Mesenchymal stem cell (in vitro differentiated cells and primary cell): ENCODE measurements at places on chromosomes 6 and 20.

- DNase-seq = no peak
Observed at GRCh38 chr6:99254616-99255550, 94.6 kb downstream of the FAXC start.

GRCh38 chr6:151850479-151851003 is 43.1 kb downstream of the ESR1 start:
- DNase-seq = no peak

GRCh38 chr6:53358440-53359094 is 9.8 kb upstream of the ELOVL5 start:
- DNase-seq = no peak

DNA sequence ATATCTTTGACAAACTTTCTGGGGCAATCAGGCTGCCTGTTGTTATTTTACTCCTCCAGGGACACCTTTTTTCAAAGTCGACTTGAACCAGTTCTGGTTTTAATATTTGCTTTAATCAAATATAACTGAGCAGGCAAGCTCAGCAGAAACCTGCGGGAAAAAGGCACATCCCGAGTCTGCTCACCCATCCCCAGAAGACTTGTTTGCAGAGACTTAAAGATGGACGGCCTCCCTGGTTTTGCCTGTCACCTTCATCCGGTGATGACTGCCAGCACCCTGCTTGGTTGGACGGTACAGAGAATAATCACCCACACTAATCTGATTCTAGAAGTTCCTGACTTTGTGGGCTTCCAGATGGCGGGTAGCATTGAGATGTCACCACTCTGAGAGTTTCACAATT is 36.8 kb downstream of the PPP1R3G start:
- DNase-seq = no peak

DNA sequence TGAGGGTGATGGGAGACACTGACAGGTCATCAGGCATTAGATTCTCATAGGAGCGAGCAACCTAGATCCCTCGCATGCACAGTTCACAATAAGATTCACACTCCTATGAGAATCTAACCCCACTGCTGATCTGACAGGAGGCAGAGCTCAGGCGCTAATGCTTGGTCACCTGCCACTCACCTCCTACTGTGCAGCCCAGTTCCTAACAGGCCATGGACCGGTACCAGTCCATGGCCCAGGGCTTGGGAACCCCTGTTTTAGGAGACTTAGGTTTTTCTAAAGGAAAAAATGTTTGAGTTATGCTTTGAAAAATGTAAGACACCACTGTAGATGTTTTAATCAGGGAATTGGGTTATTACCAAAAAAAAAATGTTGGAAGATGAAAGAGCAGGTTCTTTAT is 6.7 kb downstream of the HLA-E start:
- DNase-seq = no peak

DNA sequence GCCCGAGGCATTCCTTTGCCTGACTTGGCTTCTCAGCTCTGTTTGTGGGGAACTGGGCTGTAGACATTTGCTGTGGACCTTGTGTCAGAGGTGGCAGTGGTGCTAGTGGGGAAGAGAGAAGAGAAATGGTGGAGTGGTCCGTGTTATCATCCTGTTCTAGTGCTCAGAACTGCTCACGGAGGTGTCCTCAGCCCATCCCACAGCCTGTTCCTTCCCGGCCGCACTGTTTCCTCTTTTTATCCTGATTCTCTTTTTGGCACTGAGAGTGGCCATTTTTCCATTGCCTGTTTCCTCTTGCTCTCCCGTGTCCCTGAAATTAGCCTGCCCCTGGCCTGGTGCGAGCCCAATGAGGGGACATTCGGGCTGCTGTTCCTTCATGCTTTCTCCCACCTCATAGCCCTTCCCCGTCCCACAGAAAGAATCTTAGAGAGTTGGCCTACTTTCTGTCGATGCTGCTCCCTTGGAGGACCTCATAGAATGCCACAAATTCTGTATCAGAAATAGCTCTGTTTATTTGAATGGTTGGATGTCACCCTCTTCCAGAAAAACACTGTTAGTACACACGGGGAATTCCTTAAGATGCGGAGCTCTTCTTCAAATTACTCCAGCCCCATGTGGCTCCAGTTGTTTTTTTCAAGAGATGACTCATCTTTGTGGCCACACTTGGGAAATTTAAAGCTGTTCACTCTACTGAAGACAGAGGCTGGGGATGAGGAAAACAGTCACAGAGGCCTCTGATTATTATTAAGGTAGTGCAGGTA is 26.1 kb downstream of the FARS2 start:
- peak; percentile 91 for DNase-seq

DNA sequence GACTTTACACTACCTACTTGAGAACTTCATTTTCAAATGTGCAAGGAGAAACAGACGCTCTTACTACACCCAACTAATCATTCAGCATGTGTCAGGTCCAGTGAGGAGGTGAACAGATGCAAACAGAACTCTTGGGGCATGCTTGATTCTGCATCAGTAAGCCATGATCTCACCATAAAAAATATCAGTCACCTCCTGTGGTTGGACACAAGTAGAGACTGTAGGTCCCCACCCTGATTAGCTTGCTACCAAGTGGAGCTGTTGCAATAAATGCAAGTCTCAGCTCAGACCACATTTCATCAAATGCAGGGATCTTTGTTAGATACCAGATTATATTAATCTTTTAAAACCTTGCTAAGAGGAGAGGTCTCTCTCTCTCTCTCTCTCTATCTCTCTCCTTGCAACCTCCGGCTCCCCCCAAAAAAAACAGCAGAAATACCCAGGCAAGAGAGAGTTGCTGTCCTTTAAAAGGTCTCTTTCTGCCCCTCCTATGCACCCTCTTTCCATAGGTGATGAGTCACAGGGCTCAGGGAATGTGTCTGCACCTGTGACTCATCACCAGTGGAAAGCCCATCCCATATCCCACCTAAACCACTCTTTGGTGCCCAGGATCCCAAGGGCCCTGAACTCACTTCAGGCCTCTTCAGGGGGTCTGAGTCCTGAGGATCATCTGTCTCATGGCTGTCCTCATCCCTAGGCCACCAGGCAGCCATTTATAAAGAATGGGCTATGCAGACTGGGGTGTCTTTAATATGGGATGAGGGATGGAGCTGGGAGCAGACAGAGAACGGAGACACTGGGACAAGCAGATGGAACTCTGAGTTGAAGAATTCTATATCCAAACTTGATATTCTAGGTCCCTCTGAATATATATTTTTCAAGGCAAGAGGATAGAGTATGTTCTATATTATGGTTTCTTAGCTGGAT is 154.5 kb downstream of the QRSL1 start:
- peak; percentile 24 for DNase-seq

- peak; percentile 36 for DNase-seq
Observed at GRCh38 chr6:66662196-66662595, 955.2 kb upstream of the EYS start.

DNA sequence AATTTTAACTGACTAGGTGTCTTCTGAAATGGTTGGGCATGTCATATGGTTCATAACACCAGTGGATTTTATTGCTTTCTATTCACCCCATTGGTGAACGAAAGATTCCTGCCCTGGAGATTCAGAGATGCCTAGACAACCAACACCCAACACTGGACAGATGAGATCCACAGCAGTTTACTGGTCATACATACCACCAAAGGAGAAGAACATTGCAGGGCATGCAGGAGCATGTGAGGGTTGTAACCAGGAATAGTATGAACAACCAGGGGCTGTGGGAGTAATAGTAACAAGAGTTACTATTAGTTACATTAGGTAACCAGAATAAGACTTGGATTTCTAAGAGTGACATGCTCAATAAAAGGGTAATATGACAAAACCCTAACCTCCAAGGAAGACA is 77.8 kb upstream of the FABP7 start:
- DNase-seq = no peak

DNA sequence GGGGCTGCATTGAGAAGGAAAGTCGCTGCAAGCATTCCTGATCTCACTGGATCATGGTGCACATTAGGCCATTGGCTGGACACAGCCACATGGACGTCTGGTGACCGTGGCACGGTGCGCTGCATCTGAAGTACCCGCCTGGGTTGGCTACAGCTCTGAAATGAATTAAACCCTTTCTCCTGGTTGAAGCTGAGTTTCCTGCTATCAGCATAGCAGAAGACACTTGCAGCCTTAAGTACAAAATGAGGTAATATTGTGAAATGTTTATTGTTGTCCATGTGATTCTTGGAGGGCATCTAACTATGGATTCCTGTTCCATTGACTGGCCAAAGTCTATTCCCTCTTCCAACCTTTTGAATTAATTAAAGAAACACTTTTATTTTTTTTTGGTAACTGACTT is 89.8 kb upstream of the ADTRP start:
- DNase-seq = no peak

DNA sequence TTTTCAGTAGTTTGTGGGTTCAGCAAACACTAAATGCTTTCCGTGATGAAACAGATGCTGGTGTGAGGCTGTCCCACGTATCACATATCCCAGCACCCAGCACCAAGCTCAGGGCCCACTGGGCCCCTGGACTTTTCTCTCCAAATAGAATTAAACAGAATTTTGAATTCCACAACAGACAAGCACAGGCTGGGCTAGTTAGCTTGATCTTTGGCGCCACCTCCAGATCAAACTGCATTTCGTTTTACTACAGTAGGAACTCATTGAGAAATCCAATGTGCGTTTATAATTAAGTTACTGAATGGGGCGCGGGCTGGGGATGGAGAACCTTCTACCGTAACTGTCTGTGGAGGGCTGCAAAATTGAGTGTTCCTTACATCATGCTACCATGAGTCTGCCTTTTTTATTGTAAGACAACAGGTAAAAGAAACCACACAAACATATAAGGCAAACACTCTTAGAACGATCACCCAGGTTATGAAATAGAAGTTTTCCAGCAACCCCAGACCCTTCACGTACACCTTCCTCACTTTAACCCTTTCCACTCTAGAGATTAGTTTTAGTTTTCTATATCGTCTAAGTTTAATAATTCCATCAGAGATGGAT is 107.8 kb downstream of the ZFP64 start:
- peak; percentile 74 for DNase-seq

DNA sequence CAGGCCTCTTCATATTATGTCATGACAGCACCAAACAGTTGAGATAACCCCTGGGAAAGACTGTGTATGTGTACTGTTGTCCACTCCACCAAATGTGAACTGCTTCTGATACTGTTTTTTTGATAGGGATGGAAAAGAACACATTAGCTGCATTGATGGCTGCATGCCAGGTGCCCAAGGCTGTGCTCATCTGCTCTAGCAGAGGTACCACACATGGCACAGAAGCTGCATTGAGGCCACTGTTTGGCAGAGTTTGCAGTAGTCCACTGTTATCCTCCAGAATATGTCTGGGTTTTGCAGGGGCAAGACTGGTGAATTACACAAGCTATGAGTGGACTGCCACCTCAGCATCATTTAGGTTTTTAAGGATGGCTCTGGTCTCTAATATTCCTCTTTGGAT is 28.2 kb upstream of the ELMO2 start:
- DNase-seq = no peak

DNA sequence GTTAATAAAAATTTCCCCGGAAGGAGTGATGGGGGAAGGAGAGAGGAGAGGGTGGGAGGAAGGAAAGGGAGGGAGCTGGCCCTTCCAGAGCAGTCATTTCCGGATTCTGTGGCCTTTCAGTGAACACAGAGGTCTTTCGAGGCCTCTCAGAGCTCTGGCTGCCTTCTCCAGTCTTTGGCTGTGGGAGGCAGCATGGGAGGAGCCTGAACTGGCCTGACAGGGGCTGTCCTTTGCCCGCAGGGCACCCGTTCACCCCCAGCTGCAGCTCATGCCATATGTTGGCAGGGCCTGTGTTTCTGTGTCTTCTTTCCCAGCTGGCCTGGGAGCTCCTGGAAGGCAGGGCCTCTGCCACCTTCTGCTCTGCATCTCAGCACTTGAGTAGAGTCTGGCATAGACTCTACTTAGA is 95.5 kb downstream of the PPP1R14C start:
- DNase-seq = no peak

DNA sequence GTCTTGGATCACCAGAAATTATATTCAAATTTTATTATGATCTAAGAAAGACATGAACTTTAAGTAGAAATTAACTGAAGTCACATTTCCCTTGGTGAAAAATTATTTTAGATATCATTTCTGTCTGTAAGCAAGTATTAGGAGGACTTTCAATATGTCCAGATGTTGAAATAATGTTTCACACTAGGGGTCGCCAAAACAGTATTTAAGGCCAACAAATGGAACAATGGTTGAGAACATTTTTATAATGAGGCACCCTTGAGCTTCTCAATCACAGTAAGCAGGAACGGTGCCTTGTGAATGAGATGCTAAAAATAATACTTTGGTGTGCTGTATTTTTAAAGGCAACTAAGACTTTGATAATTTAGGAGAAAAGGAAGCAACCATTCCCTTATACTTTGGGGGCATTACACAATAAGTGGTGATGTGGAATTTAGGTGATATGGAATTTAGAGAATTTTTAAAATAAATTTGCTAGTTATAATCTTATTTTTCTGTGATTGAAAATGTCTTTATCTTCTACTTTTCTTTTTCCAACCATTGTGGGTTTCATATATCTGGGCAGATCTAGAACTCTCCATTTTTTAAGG is 9.6 kb upstream of the SF3B5 start:
- peak; percentile 73 for DNase-seq

- DNase-seq = no peak
Observed at GRCh38 chr20:48057739-48058138, 272.5 kb upstream of the SULF2 start.

DNA sequence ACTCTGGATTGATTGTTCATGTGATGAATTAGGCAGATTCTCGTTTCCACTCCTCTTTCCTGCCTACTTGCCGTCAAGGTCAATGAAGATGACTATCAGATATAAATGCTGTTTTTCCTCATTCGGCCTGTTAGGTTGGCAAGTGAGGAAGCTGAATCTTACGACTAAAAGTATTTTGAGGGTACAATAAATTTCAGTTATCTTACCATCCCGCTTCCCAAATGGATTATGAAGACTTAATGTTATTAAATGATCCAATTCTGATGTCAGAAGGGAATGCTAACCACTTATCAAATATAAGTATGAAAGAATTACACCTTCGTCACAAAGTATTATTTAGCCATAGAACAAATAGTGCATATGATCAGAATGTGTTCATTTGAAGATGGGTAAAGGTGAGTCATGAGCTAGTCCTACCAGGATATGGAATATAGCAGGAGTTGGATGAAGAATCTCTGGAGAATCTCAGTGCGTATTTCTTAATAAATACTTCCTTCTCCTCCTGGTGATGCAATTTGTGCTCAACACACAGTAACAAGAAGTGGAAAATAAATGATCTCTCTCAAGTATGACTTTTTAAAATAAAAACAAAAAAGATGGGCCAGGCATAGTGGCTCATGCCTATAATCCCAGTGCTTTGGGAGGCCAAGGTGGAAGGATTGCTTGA is 4.6 kb downstream of the GPLD1 start:
- no peak for DNase-seq

- peak; percentile 6 for DNase-seq
Observed at GRCh38 chr6:163311830-163312229, 102.7 kb upstream of the QKI start.

- no peak for DNase-seq
Observed at GRCh38 chr6:87136963-87137362, 18.4 kb upstream of the ZNF292 start.

DNA sequence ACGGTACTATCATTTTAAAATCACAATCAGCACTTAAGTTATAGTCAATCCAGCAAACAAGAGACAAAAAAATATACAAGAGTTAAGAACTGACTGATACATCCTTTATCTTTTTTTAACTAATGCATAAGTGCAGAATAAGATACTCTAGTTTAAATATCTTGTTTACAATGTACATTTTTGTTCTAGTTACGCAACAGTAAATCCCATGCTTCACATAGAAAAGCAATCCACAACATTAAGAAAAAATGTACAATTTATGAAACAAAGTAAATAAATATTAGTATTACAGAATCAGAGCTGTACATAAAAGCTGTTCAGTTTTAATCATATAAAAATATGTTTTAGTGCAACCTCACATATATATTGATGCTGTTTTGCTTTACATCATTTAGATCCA is 192.6 kb downstream of the HIVEP2 start:
- DNase-seq = no peak
